ENCODE measurements at places on chromosomes 4 and X. TPM values are rescaled to one million over a fixed set of nuclear protein-coding genes. Genes with fewer than 3 reads are reported as not detected.

FRMPD4 gene
- not detected for total RNA-seq

SSX5 gene
- not detected for total RNA-seq

MAMLD1 gene
- total RNA-seq, result 3.6 TPM

DNA sequence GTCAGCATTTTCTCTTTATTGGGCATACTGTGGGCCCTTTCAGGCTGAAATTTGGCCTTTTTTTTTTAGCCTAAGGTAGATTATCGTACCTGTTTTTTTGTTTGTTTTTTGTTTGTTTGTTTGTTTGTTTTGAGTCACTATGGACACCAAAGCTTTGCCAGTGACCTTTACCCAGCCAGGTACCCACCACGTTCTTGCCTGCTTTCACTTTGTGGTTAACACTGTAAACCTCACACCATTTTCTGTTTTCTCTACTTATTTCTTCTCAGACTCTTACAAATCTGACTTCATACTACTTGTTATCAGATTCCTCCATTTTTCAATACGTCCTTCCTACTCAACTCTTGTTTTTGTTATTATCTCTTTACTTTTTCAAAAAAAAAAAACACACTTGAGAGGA lies 81.5 kb downstream of the ZNF674 start:
- DNase-seq, result no peak

GRCh38 chr4:90960433-90960832 lies 833.2 kb downstream of the CCSER1 start:
- DNase-seq, result no peak
